ENCODE measurements at places on chromosomes 4 and X. TPM values are rescaled to one million over a fixed set of nuclear protein-coding genes. Genes with fewer than 3 reads are reported as not detected.

C1QTNF7 gene
- 14.6 TPM for total RNA-seq

ACSL4 gene
- 54.6 TPM for total RNA-seq

CTAG2 gene
- total RNA-seq: not detected

NUP62CL gene
- 6.1 TPM for total RNA-seq

SPIN4 gene
- 21.0 TPM for total RNA-seq

GLOD5 gene
- total RNA-seq: not detected

PITX2 gene
- total RNA-seq: 63.2 TPM

TRIM75 gene
- total RNA-seq: not detected

TNMD gene
- 36.9 TPM for total RNA-seq

TEC gene
- 3.9 TPM for total RNA-seq

EPHA5 gene
- total RNA-seq: 34.1 TPM

GAGE12E gene
- not detected for total RNA-seq

ADH1B gene
- total RNA-seq: 8.9 TPM

SRP72 gene
- total RNA-seq: 95.1 TPM

RNF212 gene
- 1.6 TPM for total RNA-seq

NXF2B gene
- total RNA-seq: 0.44 TPM

AFP gene
- not detected for total RNA-seq

SYTL4 gene
- 32.8 TPM for total RNA-seq

CDX4 gene
- total RNA-seq: not detected

Measured in camera-type eye (tissue), 1 donor.